Stimulated activated CD8-positive, alpha-beta memory T cell treated with anti-CD3 and anti-CD28 coated beads, Interleukin-12 subunit alpha, Interleukin-12 subunit beta, amount 100 ng/mL, for 4 hours (primary cell): ENCODE measurements at places on chromosomes 1 and 21.

GRCh38 chr1:66282891-66283621 lies 250.9 kb upstream of the SGIP1 start:
- DNase-seq: no peak

DNA sequence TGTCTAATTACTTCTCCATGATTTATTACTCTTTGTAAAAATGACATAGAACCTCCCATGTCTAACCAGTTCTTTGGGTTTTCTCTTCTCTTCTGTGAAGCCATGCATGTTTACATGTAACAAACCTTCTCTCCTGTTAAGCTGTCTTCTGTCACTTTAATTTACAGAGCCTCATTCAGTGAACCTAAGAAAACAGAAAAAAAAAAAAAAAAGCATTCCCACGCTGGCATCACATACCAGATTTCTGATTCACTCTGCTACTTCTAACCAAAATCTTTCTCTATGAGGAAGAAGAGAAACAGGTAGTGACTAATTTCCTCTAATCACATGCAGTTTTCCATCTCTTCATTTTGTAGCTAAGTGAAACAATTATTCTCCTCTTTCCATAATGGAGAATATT lies 141.4 kb upstream of the CXADR start:
- DNase-seq: no peak

DNA sequence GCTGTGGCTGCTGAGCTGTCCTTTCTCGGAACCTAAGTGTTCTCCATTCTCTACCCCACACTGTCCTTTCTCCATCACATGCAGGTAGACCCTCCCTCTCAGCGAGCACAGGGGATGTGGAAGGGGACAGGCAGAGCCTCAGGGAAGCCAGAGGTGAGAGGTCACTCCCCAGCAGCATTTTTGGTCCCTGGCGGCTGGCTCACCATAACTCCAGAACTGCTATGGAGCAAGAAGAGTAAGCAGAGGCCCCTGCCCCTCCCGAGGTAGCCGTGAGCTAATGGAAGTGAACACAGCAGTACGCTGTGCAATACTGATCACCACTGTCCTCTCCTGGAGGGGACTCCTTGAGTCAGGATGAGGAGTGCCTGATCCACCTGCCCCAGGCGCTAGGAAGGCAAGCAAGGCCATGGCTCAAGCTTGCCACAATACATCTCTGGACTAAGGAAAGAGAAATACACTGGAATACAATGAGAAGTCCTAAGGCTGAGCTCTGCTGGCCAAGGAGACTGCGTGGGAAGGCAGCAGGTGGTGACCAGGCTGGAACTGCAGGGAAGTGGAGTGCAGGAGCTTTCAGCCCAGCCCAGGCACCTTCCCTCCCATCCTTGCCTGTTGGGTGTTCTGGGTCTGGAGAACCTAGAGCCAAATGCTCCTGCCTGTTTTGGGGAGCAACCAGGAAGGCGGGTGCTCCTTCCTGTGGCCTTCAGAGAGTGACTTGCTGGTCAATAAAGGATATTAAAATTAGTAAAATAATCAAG lies 96.2 kb downstream of the LAMC2 start:
- DNase-seq: no peak

- DNase-seq: no peak
Measured at GRCh38 chr1:32929366-32929765, 28.2 kb upstream of the TMEM54 start.

GRCh38 chr1:27487966-27488884 lies 1.7 kb downstream of the WASF2 start:
- no peak for DNase-seq

- DNase-seq: no peak
Measured at GRCh38 chr1:115426231-115426771, 88.3 kb upstream of the NGF start.

- DNase-seq: no peak
Measured at GRCh38 chr1:71428029-71428428, 347.2 kb upstream of the ZRANB2 start.

- no peak for DNase-seq
Measured at GRCh38 chr1:67754526-67754920, 69.5 kb downstream of the GADD45A start.

- DNase-seq: no peak
Measured at GRCh38 chr1:76005765-76006164, 68.8 kb upstream of the ST6GALNAC3 start.

DNA sequence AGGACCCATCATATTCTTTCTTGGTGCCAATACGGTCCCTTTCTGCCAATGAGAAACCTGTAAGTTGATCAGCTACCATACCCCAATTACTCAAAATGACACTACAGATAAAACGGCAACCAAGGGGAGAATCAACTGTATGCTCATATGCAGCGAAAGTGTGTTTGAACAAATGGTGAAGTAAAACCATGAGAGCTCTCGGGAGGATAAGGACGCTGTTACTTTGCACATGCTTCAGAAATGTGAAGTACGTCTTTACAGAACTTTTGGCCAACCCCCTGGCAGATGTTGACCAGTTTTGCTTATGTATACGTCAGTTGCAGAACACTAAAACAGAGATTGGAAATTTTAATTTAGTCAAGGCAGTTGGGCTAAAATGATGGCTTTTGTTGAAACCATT lies 79.6 kb downstream of the PROX1 start:
- DNase-seq: no peak

GRCh38 chr1:170219163-170219562 lies 73.4 kb downstream of the NTMT2 start:
- no peak for DNase-seq

DNA sequence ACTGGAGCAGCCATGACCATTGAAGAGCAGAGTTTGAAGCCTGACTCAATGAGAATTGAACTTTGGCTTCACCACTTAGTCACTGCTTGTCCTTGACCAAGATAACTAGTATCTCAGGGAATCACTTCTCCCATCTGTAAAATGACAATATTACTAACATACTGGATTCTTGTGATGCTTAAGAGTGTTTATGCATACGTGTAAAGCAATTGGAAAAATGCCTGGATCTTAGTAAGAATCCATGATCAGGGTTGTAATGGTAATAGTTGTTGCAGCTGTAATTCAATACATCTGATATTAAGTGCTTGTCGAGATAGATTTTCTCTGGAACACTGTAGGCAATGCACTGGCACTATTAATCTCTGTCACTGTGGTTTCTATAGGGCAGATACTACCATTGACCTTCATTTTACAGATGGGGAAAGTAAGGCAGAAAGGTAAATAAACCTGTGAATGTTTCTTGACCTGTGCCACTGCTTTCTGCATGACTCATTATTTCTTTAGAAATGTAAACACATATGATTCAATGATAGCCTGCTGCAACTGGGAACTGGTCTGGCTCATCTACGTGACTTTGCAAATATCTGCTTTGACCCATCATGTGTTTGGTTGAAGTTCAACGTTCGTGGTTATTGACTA lies 662.5 kb downstream of the PLA2G4A start:
- DNase-seq: no peak

DNA sequence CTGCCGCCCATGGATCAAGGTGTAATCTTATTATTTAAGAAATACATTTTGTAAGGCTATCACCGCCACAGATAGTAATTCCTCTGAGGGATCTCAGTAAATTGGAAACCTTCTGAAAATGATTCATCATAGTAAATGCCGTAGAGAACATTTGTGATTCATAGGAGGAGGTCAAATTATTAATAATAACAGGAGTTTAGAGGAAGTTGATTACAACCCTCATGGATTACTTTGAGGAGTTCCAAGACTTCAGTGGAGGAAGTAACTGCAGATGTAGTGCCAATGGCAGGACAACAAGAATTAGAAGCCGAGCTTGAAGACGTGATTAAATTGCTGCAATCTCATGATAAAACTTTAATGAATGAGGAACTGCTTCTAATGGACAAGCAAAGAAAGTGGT lies 280.1 kb downstream of the PTPRC start:
- DNase-seq: no peak

- DNase-seq: no peak
Measured at GRCh38 chr1:20279509-20279908, 11.2 kb upstream of the VWA5B1 start.

GRCh38 chr1:16082283-16083038 lies 9.0 kb upstream of the FAM131C start:
- peak; percentile 24 for DNase-seq

DNA sequence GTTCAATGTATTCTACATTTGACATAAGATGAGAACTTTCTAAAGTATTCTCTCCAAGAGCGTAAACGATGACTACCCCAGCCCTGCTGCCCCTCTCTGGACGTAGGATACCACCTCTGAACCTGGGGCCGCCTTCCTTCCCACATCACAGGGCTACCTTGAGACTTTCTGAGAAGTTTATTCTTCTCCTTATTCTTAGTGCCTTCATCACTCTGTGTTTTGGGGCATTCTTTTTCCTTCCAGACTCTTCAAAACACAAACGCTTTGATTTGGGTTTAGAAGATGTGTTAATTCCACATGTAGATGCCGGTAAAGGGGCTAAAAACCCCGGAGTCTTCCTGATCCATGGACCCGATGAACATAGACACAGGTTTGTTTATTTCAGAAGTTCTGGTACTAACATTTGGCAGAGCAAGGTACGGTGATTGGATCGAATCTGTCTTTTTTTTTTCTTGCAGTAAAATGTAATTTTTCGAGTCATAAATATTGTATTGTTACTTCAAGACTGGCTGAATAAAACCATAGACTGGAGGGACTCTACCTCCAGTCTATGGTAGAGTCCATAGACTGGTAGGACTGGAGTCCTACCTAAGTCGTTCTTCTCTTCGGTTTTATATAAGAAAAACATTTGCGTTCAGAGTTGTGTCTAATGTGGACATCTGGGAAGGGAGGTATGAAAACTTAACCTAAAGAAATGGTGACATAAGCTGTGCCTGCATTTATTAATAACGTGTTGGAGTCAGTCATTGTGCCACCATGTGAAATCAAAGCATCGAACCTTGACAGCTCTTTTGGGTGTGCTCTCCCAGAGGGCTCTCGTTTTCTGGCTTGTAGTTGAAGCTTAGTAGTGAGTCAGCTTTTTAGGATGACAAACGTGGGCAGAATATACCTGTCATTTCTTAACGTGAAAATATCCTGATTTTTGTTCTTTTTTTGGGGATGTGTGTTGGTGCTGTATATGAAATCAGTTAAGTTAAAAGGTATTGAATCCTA lies 1.2 kb downstream of the MAN1A2 start:
- no peak for DNase-seq

DNA sequence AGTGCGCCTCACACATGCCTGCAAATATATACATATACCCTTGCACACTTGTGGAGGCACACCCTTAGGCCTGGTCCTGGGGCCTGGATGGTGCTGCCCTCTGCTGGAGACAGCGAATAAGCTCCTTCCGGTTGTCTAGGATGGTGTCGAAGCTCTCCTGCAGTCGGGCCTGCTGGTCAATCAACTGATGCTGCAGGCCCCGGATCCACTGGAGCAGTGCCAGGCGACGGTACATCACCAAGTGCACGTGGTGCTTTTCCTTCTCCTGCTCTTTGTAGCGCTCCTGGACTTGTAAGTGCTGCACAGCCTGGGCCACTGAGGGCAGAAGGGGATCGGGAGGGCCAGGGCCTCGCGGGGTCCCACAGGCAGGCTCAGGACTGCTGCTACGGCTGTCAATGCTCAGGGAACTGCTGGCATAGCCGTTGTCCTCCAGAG lies 3.1 kb downstream of the C1orf216 start:
- peak; percentile 44 for DNase-seq

DNA sequence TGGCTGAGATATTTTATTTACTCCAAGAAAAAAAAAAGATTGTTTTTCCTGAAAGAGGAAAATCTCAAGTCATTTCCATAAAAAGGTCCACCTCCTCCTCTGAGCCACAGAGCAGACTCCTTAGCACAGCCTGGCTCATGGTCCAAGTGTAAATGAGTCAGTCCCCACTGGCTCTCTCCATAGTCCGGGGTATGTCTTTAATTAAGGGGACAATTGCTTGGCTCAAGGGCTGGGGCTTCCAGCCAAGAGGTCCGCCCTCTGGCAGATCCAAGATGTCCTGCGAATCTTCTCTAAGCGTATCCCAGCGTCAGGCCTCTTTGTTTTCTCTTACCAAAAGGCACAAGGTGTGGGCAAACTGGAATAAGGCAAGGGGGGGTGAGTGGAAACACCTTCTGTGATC lies 33.3 kb downstream of the FOXD2 start:
- no peak for DNase-seq

DNA sequence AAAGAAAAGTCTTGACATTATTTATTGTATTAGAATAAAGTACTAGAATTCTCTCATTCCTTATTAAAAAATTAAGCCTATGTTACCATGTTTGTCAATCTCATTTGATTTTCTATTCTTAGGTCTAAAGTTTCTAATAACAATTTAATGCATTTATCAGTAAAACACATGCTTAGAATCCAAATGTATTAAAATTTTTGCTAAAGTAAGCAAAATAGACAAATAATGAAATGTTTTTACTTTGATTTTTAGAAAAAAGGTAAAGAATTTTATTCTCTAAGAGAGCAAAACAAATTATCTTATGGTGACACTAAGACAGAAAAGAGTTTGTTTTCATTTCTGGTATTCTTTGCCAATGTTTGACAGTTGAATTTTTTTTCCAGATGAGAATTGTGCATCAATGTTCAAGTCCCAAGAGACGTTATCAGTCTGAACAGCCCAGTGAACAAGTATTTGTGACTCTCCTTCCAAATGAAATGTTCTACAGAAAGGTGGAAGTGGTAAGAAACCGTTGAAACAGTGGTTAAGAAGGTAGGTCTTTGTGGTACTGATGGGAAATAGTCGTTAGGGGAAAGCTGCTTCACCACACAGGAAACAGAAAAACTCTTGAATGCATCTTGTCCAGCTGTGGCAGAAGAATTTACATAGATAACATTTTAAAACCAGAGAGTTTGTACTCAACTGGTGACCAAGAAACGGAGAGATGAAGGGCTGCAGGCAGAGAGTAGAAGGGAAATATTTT lies 402.5 kb downstream of the PTPRC start:
- no peak for DNase-seq

- no peak for DNase-seq
Measured at GRCh38 chr1:169914531-169914930, 20.8 kb upstream of the SCYL3 start.
